ENCODE measurements at places on chromosomes 5 and 9.

DNA sequence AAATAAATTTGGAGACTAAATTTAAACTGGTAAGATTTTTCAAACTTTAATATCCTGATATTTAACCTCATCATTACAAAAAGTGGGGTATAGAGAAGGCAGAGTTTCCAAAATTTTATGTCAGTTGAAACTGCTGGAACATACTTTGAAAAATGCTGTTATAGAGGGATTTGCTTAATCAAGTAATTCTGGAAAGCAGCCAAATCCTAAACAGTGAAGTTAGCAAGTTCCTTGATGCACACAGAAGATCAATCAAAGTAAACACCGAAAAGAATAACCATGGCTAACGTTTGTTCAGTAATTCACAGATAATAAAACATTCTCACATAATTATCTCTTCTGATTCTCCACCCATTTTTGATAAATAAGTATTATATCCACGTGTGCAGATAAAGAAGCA is 8.1 kb upstream of the PRR16 start:
- DNase-seq = no peak

DNA sequence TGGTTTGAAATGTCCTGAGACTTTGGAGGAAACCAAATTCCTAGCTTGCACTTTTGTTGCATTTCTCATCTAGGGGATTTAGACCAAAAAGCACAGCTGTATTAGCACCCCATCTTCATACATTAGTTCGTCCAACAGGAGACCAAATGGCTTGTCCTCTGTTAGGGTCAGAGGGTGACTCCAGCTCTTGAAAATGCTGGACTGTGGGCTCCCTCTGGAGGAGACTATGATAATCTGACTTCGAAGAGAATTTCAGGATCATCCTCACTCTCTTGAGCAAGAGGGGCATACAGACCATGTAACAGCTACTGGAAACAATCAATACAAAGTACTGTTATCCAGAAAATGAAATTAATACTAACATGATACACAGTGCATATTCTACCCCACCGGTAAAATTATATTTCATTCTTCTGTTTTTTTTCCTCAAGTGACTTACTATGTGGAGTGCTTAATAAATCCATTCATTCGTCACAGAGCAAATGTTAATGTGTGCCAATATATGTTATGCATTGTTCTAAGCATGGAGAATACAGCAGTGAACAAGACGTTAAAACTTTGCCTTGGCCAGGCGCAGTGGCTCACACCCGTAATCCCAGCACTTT is 63.7 kb upstream of the PPP2CA start:
- no peak for DNase-seq

GRCh38 chr5:150434464-150434863 is 15.1 kb downstream of the RPS14 start:
- DNase-seq = no peak

DNA sequence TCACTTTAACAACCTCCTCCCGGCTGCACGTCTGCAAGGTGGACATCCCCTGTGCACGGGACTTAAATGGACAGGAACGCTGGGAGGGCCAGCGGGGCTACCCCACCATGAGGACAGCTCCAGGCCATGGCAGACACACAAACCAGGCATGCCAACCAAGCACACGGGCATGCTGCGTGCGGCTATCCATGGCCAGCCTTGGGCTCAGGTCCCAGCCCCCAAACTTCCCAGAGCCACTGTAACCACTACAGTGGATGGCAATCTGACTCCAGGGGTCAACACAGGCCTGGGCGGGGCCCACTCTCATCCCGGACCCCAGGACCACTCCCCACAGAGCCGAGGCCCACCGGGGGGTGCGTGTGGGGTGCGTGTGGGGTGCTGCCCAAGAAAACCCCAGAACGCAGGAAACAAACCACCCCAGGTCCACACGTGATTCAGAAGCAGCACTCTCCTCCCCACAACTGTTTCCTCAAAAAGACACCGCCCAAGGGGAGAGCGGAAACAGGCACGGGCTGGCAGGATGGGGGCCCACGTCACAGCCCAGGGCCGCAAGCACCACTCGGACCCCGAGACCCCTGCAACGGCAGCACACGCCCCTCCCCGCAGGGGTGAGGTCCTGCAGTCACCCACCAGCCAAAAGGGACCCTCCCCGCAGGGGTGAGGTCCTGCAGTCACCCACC is 7.4 kb downstream of the SLC12A7 start:
- DNase-seq = no peak

GRCh38 chr5:110134963-110135935 is 445.5 kb downstream of the MAN2A1 start:
- DNase-seq = no peak

DNA sequence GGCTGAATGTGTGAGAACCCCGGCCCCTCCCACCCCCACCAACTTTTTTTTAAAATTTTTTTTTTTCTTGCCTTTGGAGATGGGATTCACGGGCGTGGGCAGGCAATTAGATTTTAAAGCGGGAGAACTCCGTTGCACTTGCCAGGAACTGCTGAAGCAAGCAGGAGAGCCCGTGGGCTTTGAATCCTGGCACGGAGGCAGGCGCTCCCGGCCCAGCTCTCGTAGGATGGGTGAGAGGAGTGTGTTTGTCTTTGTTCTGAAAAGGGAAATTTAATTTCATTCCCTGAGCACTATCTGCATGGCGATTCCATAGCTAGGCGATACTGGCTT is 54.3 kb upstream of the BOD1 start:
- DNase-seq = no peak

GRCh38 chr5:123203105-123203800 is 114.2 kb downstream of the PRDM6 start:
- no peak for DNase-seq

DNA sequence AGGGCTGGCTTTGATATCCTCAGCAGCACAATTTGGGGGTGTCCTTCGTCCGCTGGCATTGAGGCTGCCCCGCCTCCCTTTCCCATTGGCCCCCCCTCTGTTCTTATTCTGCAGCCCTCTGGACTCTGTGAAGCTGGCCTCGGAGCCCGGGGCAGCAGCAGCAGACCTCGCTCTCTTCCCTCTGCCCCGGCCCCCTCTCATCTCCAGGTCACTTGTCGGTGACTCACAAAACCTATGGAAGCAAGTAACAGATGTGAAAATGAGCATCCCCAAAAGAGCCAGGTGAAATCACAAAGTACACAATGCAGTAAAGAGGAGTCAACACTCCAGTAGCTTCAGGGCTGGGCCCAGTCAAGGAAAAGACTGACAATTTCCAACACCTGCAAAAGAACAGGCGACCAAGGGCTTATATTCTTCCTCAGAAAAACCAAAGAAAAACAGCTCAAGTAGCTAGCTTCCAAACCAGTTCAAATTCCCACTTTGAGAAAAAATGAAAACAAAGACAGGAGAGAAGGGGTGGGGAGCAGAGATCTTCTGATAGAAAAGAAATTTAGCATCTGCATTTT is 97.5 kb downstream of the ZNF608 start:
- no peak for DNase-seq

DNA sequence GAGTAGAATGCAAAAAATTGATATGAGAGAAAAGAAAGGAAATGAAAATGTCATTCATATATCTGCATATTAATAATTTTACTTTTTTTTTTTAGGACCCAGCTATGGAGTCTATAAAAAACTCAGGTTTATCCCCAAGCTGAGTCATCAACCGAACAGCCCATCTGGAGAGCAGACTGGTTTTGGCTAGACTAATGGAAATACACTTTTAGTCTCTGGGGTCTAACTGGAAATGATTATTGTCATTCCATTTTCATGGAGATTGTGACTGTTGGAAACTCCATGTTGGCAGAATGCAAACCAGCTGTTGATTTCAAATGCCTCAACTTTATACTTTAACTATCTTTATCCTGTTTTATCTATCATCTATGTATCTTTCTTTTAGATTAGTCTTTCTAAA is 28.7 kb downstream of the ANXA1 start:
- no peak for DNase-seq

DNA sequence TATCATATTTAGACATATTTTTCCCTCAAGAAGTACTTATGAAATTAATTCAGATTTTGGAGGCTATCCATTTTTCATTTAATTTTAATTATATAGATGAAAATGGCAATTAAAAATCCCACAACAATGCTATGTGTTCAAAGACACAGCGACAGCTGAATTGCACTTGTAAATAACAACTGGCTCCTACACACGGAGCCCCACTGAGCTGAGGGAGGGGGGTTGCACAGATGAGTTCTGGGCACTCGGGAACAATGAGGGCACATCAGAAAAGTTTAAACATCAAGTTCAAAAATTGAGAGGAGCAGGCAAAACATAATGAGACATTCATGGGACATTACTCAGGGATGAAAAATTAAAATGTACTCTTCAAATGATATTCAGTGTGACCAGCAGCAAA is 104.9 kb downstream of the MARCHF3 start:
- no peak for DNase-seq

GRCh38 chr9:5931657-5932056 is 41.0 kb downstream of the MLANA start:
- no peak for DNase-seq

DNA sequence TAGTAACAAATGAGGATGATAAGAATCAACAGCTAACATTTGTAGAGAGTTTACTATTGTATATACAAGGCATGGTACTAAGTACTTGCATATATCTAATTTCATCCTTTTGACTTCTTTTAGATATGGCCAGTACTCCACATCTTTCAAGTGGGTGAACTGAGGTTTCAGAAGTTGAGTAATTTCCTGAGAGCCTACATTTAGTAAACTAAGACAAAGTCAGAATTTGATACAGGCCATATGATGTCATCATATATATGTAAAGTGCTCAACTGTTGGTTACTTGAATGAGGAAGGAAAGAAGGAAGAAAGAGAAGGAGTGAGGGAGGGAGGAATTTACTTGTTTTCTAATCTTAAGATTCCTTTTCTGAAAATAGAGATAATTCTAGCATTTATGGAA is 52.8 kb downstream of the GRIA1 start:
- no peak for DNase-seq

DNA sequence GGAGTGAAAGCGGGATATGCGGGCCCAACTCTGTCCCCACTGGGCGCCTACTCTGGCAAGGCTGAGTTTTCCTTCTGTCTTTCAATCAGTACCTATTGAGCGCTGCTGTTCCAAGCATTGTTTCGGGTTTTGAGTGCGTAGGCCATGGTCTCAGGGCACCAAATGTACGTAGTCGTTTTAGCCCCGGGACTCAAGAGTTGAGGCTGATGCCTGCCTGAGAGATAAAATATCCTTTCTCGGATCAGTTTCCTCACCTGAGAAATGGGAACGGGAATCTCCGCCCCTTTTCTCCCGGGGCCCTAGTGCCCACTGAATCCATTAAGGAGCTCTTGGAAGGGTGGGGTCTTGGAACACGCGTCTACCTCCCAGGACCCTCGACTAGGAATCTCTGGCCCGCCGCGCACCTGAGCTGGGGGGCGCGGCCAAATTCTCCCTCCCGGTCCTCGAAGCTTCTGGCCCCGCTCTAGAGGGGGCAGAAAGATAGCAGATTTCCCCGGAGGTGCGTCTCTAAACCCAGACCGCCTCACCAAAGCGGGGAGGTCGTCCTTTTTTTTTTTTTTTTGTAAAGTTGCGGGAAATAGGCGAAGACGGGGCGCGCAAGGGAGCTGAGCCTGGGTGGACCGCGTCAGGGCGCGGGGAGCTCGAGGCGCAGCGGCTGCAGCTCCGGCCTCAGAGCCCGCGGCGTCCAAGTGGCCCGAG is 494 bp upstream of the CXXC5 start:
- DNase-seq = no peak

DNA sequence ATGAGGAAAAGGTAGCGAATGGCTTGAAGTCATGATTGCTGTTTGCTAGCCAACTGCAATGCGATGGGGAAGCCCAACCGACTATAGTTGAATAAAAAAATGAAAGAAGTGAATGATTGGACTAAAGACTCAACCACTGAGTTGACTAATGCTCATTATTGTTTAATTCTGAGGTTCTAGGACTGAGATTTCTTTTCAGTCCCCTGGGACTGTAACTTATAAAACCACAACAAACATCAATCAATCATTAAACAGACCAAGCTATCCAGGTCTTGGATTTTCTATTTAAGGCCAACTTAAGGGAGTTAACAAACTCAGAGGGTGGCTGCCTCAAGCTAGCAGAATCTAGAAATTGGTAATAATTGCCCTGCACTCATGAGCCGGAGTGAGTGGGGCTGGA is 154.2 kb downstream of the DOCK2 start:
- no peak for DNase-seq

GRCh38 chr5:58462623-58463230 is 2.8 kb upstream of the PLK2 start:
- DNase-seq = no peak

- DNase-seq = no peak
Observed at GRCh38 chr5:170811719-170812118, 28.2 kb downstream of the GABRP start.

DNA sequence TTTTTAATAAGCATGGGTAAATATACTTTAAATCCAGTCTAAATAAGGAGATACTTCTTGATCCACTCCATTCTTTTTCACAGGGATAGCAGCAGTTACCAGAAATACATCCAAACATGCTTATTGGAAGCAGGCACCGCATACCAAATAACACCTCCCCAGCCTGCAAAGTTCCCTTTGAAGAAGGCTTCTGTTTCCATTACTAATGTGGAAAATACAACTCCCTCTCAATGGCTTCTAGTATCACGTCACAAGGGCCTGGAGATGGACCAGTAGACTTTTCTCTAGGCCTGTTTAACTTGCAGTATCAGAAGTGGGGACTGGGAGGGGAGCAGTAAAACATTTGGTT is 20.8 kb downstream of the TMEM245 start:
- no peak for DNase-seq

DNA sequence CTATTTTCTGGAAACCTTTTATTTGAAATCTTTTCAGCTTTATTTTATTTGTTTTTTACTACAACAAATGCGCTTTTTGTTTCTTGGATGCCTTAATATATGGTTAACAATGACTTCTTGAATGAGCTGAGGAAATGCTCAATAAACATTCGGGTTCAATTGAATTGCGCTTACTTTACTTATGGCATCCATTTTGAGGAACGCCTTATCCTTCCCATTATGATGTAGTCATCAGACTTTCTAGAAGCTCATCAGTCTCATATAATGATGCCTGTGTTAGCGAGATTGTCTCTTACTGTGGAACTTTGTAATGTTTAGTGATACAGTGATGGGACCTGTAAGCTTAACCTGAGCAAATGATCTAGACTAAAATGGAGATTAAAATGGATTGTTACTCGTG is 916 bp downstream of the SHLD3 start:
- no peak for DNase-seq

GRCh38 chr9:137406876-137407589 is 15.9 kb downstream of the EXD3 start:
- DNase-seq = no peak

- no peak for DNase-seq
Observed at GRCh38 chr5:33556330-33557328, 115.9 kb downstream of the TARS1 start.

GRCh38 chr5:104977529-104977928 is 1414.9 kb upstream of the NUDT12 start:
- no peak for DNase-seq

GRCh38 chr5:36239370-36240293 is 2.1 kb downstream of the NADK2 start:
- DNase-seq = no peak

GRCh38 chr9:3477236-3477834 is 48.5 kb downstream of the RFX3 start:
- no peak for DNase-seq

DNA sequence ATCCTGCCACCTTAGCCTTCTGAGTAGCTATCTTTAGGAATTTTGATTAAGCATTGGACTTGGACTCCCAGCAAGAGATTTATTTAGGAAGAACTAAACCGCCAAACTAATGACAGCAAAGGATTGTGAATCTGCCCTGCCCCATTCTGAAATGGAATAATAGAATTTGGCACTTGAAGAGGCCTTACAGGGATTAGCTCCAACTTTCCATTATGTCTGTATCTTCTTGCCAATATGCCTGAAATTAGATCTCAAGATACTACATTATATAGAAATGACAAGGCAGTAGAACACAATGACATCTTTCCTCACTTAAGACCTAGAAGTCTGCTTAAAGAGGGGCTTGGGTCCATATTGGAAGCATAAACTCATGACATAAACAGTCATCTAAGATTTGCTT is 77.0 kb upstream of the DPYSL3 start:
- no peak for DNase-seq
